GM04504 (cell line): ENCODE measurements at places on chromosomes 12 and 14.

DNA sequence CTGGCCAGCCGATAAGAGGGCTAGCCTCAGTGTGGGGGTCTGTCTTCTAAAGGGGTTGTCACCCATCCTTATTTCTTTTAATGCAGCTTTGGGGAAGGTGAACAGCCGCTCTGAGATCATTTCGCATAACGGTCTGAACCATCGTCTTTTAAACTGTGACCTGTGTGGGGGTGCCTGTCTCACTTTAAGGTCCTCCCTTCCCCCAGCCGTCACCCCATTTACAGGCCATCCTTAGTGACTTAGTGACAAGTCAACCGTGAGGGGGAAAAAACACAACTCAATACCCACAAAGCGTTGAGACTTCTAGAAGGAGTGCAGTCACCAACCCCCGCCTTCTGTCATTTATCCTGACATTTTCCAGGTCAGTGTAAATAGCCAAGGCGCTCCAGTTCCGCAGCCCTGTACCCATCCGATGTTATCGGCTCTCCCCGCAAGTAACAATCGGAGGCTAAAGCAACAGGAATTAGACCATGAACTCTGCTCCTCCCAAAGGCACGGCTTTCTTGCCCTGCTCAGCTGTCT is 505 bp upstream of the DENND5B start:
- DNase-seq: no peak

GRCh38 chr14:43651896-43652295 is 855.2 kb downstream of the FSCB start:
- no peak for DNase-seq

- DNase-seq: no peak
Measured at GRCh38 chr12:33054371-33054770, 157.8 kb upstream of the PKP2 start.

DNA sequence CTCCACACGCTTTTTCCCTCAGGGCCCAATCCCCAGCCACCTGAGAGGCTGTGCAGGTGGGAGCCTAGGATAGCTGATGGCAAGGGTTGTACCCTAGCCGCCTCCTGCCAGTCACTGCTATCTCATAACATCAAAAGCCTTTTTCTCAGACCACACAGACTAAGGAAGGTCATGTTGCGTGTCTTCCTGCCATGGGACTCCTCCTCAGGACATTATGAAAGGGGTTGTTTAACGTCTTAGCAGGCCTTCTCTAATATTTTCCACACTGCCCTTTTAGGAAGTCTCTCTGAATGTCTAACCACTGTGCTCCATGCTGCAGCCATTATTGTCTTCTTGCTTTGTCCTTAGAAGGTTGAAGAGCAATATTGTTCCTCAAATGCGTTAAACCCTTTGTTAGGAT is 7.6 kb upstream of the SMUG1 start:
- no peak for DNase-seq

DNA sequence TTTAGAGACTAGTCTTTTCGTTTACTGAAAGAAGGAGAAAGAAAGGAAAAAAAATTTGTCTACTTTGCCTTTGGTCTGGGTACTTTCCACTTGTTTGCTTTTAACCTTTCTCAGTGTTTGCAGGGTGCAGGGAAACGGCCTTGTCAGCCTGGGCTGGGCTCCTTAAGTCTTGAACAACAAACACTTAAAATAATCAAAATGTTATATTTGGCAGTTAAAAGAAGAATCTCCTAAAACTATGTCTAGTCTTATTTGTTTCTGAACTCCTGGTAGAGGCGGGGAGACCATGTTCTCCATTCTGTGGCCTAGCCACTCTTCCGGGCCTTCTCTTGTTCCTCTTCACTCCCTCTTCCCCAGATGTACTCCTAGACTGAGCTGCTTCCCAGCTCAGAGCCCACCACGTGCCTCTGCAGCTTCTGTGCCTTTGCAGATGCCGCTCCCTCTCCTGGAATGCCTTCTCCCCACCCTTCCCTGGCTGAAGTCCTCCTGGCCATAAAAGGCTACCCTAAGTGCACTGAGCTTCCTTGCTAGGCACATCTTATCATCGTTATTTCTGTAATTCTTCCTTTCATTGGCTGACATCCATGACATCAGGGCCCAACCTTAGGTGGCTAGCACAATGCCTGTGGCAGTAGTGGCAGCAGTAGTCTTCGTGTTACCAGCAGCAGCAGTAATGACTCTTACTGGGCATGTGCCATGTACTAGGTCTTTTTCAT is 432.9 kb downstream of the ZFP36L1 start:
- DNase-seq: no peak

GRCh38 chr12:9757433-9758025 is 3.2 kb downstream of the CD69 start:
- DNase-seq: no peak

DNA sequence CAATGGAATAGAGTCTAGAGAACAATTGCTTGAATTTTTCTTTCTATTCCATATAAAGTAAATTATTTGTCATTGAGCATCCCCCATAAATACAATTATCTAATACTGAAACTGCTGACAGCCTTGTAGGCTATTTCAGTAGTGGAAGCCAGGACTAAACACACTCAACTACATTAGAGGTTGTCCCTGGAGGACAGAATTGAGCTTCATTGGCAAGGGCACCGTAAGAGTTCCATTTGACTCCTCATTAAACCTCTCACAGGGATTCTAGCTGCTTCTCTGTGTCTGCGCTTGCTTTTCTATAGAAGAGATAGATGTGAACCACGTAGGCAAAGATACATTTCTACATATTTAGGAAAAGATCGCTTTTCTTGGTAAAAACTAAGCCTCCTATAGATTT is 3.5 kb upstream of the PTPRO start:
- no peak for DNase-seq

GRCh38 chr12:111462210-111462769 is 56.6 kb downstream of the SH2B3 start:
- DNase-seq: peak; percentile 65

DNA sequence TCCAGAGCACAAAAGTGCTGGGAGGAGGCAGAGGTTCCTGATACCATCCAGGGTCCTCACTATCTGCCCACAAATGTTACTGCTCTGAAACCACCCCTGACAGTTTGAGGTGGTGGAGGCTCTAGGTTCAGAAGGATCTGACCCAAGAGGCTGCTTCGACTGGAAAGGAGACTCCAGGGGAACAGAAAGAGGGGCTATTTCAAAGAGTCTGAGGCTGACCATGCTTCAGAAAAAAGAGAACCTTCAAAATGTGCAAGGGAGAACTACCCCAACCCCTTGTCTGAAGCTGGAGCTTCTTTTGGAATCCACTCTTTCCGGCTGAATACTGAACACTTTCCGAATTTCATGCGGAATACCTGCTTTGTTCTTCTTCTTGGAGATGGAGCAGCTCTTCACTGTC is 41.8 kb downstream of the RBM19 start:
- DNase-seq: no peak

- no peak for DNase-seq
Measured at GRCh38 chr14:36521598-36522345, 1.7 kb upstream of the NKX2-1 start.

DNA sequence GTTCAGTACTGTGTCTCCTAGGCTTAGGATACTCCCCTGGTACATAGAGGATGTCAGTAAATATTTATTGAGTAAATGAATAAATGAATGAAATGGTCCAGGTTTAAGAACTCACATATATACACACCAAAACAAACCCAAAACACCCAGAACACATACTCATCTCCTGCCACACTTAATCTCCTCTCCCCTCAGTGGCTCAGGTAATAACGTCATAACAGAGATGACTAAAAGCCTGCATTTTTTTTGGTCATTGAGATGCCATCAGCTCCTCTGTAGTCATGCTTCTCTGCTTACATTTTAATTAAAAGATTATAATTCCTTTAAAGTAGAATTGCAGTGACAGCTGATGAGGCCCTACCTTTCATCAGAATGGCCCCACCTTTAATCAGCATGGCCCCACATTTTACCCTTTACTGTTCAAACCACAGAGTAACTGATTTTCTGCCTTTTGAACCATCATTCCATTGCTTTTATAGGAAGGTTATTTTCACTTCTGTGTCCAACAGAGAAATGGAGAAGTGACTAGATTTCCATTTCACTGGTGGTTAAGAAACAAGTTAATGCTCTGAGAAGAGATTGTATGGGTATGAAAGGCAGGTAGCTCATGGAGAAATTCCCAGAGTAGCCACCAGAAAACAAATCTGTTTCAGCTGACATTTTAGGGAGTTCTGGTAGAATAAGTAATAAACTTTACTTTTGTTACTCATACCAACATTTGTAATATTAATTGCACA is 193.4 kb upstream of the ATP2B1 start:
- no peak for DNase-seq

GRCh38 chr14:61681413-61681812 is 13.9 kb upstream of the HIF1A start:
- DNase-seq: no peak

DNA sequence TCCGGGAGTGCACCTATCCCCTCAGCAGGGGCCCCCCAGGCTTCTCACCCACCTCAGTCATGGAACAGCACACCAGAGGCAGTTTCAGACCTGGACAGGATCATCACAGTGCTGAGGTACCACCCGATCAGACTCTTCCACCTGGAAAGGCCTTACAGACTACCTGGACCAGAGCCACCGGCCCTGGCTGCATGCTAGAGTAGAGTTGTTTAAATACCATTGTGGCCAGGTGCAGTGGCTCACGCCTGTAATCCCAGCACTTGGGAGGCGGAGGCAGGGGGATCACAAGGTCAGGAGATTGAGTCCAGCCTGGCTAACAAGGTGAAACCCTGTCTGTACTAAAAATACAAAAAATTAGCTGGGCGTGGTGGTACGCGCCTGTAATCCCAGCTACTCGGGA is 61.5 kb downstream of the TSPAN11 start:
- DNase-seq: no peak

GRCh38 chr12:103687253-103687652 is 100.2 kb downstream of the STAB2 start:
- no peak for DNase-seq

GRCh38 chr12:125185311-125185739 is 120.1 kb downstream of the AACS start:
- no peak for DNase-seq

GRCh38 chr12:84594157-84594556 is 318.4 kb downstream of the SLC6A15 start:
- DNase-seq: no peak

GRCh38 chr14:88541324-88541723 is 13.5 kb downstream of the PTPN21 start:
- DNase-seq: no peak

GRCh38 chr12:21073822-21074460 is 57.1 kb upstream of the SLCO1B1 start:
- no peak for DNase-seq

DNA sequence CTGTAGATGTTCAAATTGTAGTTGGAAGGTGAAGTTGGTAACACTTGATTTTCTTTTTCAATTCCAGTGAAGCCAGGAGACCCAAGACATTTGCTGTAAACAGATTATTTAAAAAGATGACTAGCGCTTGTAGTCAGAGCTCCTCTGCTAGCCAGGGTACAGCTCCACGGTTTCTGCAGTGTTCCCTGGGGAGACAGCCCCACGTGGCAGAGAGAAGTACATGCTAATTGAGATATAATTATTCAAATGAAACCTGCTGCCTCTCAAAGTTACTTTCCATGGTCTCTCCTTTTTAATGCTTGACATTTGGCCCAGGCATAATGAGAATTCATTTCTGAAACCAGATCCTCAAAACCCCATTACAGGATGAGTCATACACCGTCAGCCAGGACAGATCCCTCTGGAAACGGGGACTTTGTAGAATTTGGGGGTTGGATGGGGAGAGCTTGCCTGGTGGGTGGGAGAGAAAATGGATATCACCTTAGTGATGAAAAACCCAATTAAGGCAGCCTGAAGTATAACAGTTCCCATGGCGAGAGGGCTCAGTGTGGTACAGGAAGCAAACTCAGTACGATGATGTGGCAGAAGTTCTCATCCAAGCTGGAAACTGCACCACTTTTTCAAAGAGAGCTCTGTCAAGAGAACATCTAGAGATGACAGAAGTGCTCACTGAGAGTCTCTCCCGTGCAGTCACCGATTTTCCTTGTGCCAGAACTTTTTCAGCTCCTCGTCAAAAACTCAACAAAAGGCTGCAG is 637.7 kb upstream of the TMEM132C start:
- DNase-seq: no peak

GRCh38 chr12:124687174-124687902 is 119.9 kb upstream of the NCOR2 start:
- no peak for DNase-seq

GRCh38 chr14:92368001-92368400 is 45.0 kb downstream of the SLC24A4 start:
- no peak for DNase-seq

- DNase-seq: no peak
Measured at GRCh38 chr12:22525426-22525825, 18.9 kb downstream of the C2CD5 start.

- DNase-seq: no peak
Measured at GRCh38 chr14:104799244-104800014, 1.5 kb upstream of the ZBTB42 start.

- DNase-seq: no peak
Measured at GRCh38 chr14:50667684-50667995, 466 bp downstream of the SAV1 start.

- DNase-seq: no peak
Measured at GRCh38 chr14:58167057-58167456, 15.0 kb upstream of the ARMH4 start.

GRCh38 chr14:96623676-96624484 is 121.7 kb downstream of the PAPOLA start:
- no peak for DNase-seq

DNA sequence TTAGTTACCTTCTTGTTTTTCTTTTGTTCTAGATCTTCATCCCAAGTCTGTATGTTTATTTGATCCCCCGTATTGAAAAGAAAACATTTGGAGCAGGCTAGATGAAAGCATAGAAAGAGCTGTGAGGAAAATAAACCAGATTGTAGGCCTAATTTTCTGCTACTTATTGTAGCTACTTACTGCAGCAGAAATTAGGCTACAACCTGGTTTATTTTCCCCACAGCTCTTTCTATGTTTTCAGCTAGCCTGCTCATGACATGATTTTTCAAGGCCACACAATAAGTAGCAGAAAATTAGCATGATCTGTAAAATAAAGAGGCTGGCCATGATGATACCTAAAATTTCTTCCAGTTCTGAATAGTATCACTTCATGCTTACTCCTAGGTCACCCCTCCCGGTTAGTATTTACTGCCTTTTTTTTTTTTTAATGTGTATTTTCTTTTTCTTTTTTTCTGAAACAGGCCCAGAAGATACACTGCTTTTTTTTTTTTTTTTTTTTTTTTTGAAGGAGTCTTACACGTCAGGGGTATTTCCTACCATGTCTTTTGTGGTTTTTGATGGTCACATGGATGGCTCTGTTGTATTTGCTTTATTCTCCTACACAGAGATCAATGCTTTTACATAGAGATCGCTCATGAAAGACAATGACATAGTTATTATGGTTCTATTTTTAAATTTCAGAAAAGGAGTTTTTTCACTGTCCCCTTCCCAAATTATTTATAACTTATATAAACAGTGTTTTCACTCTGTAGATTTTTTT is 32.3 kb downstream of the BHLHE41 start:
- DNase-seq: no peak

- no peak for DNase-seq
Measured at GRCh38 chr14:66842911-66843512, 335.1 kb downstream of the GPHN start.

DNA sequence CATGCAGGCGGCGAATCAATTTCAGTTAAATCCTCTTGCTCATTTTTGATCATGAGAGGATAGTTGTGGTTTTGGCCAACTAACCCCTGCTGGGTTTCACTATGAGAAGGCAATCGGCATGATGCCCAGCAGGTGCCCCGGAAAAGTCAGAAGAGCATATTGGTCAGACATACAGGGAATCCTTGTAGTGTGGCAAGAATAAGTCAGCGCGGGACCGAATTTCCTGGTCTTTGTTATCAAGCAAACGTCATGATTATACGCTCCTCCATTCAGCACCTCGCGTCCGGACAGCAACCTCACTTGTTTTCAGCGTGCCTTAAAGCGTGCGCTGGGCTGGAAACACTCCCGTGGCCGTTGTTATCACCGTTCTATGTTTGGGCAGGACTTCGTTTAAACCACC is 1.8 kb downstream of the TBC1D30 start:
- no peak for DNase-seq
